Fibroblast of skin of left biceps (primary cell): ENCODE measurements at places on chromosomes 7 and 10.
A peak's percentile ranks its signal among the peaks of the same experiment; 100 is the strongest.

GRCh38 chr10:16292366-16292765 lies 144.4 kb upstream of the PTER start:
- DNase-seq: no peak

- DNase-seq: no peak
These were observed 2.7 kb downstream of the MAFK start for GRCh38 chr7:1533255-1533546.

DNA sequence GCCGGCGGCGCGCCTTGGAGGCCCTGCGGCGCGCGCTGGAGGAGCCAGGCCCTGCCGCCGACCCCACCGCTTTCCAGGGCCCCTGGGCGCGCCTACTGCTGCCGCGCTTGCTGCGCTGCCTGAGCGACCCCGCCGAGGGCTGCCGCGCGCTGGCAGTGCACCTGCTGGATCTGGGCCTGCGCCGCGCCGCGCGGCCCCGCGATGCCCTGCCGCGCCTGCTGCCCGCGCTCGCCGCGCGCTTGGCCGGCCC lies 280 bp downstream of the DNAAF5 start:
- DNase-seq: no peak

DNA sequence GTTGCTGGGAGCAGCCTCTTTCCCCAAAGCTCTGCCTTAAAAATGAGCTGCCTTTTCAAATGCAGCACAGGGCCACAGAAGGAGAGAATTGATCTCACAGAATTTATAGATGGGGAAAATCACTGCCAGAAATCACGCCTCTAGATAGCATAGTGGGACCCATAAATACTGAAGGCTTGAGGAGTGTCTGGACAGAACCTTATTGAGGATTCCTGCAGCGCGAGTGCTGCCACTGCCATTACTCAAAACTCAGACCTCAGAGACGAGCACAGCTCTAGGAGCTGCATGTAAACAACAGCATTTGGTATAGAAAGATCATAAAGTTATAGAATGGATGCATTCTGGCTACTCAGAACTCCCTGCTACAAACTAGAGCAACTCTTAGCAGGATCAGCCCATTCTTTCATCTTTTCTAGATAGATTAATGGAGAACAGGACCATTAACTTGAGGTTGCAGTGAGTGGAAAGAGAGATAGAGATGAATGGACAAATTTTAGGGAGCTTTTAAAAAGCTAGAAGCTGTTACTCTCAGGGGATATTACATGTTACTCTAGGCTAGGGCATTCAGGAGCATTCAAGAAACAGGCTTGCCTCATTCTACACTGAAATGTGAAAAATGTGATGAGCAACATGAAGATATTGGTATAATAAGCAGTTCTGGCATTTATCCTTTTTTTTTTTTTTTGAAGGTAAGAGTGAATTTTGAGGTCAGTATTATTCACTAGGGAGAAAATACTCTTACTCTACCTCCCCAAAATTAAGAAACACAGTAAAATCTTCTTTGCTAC lies 267.2 kb upstream of the SLC26A5 start:
- no peak for DNase-seq

GRCh38 chr10:129136074-129136473 lies 331.0 kb upstream of the MGMT start:
- DNase-seq: no peak

- no peak for DNase-seq
These were observed 188.7 kb downstream of the ADARB2 start for GRCh38 chr10:1548596-1548995.

DNA sequence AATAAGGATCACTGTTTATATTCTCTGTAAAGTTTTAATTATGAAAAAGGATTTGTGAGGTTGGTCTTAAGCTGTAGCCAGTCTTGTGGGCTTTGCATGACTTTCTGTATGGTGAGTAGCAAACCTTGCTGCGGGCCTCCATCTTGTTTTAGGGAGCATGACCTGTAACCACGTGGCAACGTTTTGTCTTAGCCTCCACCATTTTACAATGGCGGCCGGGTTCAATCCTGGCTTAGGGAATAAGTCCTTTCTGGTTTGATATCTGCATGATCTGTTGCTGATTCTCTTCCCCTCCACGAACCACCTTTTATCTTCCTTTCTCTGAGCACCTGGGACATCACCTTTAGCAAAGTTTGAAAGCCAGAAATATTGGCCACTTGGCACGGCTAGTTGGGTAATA lies 32.5 kb upstream of the OPTN start:
- DNase-seq: no peak

GRCh38 chr10:21732067-21732772 lies 198.2 kb downstream of the MLLT10 start:
- no peak for DNase-seq

DNA sequence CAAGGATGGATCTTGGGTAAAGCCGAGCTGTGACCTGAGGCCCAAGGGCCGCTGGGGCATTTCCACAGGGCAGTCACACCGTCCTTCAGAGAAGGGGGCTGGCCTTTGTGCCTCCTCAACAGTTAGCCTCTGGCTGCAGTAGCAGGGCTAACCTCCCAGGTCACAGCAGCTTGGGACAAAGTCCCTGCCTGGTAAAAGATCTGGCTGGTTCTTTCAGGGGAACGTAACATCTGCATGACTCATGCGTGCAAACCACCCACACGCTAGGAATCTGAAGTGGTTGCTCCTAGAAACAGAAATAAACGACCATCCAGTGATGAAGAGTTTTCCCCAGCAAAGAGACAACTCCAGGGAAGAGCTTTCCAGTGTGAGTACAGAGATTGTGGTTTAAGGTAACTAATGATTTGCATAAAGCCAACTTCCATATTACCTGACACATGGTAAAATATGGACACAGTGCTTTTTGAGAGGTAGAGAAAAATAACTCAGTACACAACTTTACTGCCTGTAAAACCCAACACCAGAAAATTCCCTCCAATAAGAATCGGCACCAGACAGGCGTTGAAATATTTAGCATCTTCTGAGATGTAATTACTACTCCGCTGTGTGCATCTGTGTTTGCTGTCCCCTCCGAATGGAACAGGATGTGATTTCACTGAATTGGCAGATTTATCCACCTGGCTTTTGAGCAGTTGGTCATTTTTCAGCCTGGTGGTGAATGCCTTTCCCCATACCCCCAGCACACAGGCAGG lies 84.9 kb upstream of the ADRB1 start:
- DNase-seq: peak; percentile 64

DNA sequence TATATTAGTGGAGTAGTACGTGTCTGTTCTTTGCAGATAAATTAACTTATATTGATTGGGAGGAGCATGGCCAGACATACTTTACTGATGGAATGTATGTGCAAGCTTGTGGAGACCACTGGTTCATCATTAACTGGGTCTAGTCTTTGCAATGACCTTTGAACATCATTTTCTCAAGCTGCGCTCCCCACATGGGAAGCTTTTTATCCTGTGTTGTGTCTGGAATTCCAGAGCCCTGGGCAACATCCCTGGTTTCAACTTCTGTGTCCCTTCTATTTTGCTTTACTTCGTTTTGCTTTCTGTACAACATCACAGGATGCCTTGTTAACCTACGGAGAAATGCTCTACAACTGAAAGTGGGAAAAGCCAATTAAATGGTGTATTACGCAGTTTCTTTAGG lies 38.3 kb downstream of the MACROH2A2 start:
- DNase-seq: no peak

DNA sequence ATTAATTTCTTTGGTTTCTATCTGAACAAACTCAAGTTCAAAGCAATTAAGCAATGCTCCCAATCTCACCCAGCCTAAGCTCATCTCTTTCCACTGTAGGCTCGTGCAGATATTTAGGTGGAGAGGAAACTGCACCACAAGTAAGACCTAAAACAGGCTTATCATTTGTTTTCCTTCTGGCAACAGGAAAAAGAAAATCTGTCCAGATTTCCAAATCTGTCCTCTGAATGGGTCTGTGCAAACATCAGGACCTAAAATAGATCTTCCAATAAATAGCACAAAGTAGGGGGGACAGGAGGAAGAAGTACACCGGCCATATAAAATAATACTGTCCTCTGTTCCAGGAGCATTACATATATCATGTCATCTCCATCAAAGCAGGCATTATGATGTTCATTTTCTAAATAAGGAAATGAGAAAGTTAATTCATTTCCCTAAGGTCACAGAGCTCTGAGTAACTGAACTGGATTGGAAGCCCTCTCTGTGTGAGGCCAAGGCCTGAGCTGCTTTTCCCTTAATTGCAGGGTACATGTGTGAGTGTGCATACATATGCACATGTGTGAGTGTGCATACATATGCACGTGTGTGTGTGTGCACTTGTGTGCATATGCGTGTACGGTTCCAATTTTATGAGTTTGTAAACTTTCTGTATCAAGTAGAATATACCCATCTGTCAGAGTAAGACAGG lies 92.8 kb upstream of the PARD3 start:
- no peak for DNase-seq

GRCh38 chr7:87100326-87100725 lies 40.9 kb upstream of the ELAPOR2 start:
- no peak for DNase-seq

GRCh38 chr7:151822541-151823181 lies 54.3 kb downstream of the PRKAG2 start:
- no peak for DNase-seq

GRCh38 chr7:26011039-26011696 lies 140.8 kb upstream of the NFE2L3 start:
- DNase-seq: no peak
